HepG2 (cell line): ENCODE measurements at places on chromosomes 7 and 10. TPM values are rescaled to one million over a fixed set of nuclear protein-coding genes. Genes with fewer than 3 reads are reported as not detected.

Gene SPAG6
- total RNA-seq, result not detected in 2 replicates

Gene OR2A7
- total RNA-seq, result not detected in 2 replicates

Gene TRDMT1
- total RNA-seq, result 3.0 and 6.1 TPM in 2 replicates

Gene HYCC1
- total RNA-seq, result 41.8 and 52.2 TPM in 2 replicates

Gene ZPBP
- total RNA-seq, result not detected in 2 replicates

Gene SEC31B
- 0.56 and 2.0 TPM in 2 replicates for total RNA-seq

Gene METTL27
- 1.2 and 2.0 TPM in 2 replicates for total RNA-seq

- DNase-seq, result no peak
- no peaks in the 10 kb centered on the region for H3K4me1 ChIP-seq
- H3K36me3 ChIP-seq, result no peaks in the 10 kb centered on the region
- H3K27me3 ChIP-seq, result no peaks in the 10 kb centered on the region
Observed at GRCh38 chr10:14507176-14507575, 176.5 kb upstream of the FRMD4A start.

- no peak overlapping the region for H3K27ac ChIP-seq
- no peaks in the 10 kb centered on the region; the same call in 1 of the 2 replicates for H3K27me3 ChIP-seq
- no peaks in the 10 kb centered on the region for H3K36me3 ChIP-seq
- no peaks in the 10 kb centered on the region for H3K4me1 ChIP-seq
- no peak overlapping the region for H3K4me3 ChIP-seq
- DNase-seq, result no peak
Observed at GRCh38 chr7:115059321-115059720, 137.4 kb downstream of the MDFIC start.

DNA sequence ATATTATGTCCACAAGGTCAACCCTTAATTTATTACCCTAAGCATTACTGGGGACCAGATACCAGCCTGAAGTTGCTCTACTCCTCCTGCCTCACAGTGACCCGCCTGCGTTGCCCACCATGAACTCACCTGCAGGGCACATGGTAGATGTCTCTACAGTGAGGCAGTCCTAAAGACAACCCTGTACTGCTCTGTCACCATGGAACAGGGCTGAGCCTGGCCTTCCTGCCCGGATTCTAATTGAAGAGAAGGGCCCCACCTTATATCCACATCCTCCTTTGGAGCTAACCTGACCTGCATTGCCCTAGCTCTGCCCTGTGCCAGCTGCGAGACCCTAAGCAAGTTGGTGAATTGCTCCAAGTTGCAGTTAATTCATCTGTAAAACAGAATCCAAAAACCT lies 4.1 kb downstream of the SH3PXD2A start:
- H3K4me1 ChIP-seq, result peaks cover 75% of the 10 kb centered on the region
- DNase-seq, result no peak
- no peaks in the 10 kb centered on the region for H3K27me3 ChIP-seq
- H3K36me3 ChIP-seq, result peaks cover 10% of the 10 kb centered on the region
- no peak overlapping the region for H3K27ac ChIP-seq
- H3K4me3 ChIP-seq, result no peak overlapping the region

- H3K27ac ChIP-seq, result no peak overlapping the region
- no peaks in the 10 kb centered on the region for H3K36me3 ChIP-seq
- no peaks in the 10 kb centered on the region for H3K4me1 ChIP-seq
- H3K27me3 ChIP-seq, result peaks cover 12% of the 10 kb centered on the region; the same call in 1 of the 3 replicates
- DNase-seq, result no peak
Observed at GRCh38 chr7:39086638-39087360, 109.1 kb downstream of the POU6F2 start.

DNA sequence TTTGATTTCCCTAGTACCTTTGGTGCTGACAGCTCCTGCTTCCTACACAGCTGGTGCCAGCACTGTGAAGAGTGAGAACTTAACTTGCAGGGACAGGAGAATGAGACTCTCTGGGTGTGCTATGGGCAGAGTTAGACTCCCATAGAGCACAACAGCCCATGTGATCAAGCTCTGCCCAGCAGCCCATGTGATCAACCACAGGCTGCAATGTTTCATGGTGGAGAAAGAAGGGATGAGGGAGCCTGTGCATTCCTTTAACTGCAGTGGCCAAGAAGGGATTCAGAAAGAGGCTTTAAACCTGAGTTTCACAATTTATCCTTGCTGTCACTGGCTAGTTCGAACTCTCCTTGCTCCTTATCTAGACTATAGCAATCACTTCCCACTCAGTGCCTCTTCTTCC lies 10.0 kb upstream of the MEST start:
- H3K4me1 ChIP-seq, result peaks cover 10% of the 10 kb centered on the region
- H3K4me3 ChIP-seq, result no peak overlapping the region
- DNase-seq, result no peak
- no peaks in the 10 kb centered on the region; the same call in 2 of the 3 replicates for H3K27me3 ChIP-seq
- no peaks in the 10 kb centered on the region for H3K36me3 ChIP-seq

GRCh38 chr10:48632166-48632565 lies 27.3 kb upstream of the ARHGAP22 start:
- no peak overlapping the region for H3K4me3 ChIP-seq
- no peaks in the 10 kb centered on the region for H3K4me1 ChIP-seq
- H3K36me3 ChIP-seq, result no peaks in the 10 kb centered on the region

DNA sequence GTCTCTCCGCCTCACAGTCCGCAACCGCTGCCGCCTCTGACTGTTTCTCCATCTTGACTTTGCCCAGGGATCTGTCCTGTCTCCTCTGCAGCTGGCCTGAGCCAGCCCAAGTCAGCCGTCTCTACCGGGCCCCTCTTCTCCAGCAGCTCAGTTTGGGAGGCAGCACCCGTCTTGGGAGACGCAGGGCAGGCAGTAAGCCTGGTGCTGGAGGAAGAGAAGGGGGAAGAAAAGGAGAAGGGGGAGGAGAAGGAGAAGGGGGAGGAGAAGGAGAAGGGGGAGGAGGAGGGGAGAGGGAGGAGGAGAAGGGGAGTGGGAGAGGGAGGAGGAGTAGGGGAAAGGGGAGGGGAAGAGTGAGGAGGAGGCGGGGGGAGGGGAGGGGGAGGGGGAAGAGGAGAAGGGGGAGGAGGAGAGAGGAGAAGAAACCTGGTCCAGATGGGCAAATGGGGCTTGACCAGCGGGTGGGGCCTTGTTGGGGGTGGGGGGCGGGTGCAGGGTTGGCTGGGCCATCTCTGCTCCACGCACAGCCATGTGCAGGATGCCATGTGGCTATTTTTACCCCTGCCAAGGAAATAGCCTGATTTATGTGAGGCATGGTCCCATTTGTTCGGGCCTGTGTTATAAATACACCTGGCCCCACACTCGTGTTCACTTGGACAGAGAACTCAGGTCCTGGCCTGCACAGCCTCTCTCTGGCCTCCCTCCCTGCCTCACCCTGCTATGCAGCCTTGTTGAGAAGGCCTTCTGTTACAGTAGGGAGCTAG lies 35.9 kb upstream of the FZD9 start:
- H3K27ac ChIP-seq, result no peak overlapping the region
- peaks cover 18% of the 10 kb centered on the region for H3K4me1 ChIP-seq
- DNase-seq, result no peak
- no peaks in the 10 kb centered on the region; the same call in 1 of the 2 replicates for H3K27me3 ChIP-seq
- no peak overlapping the region for H3K4me3 ChIP-seq
- H3K36me3 ChIP-seq, result no peaks in the 10 kb centered on the region

- peaks cover 2% of the 10 kb centered on the region; the same call in 1 of the 2 replicates for H3K27me3 ChIP-seq
- no peak within 1 kb of the TSS for H3K27ac ChIP-seq
- no peaks in the 10 kb centered on the region for H3K4me1 ChIP-seq
- H3K36me3 ChIP-seq, result no peaks in the 10 kb centered on the region
Observed at GRCh38 chr10:15719899-15720634, at the start of gene ITGA8. Gene ITGA8, minus strand, starts transcription at chr10:15719922. Its CDS starts 151 bp downstream, at chr10:15719771.

- H3K4me3 ChIP-seq, result no peak within 1 kb of the TSS
- H3K4me1 ChIP-seq, result no peaks in the 10 kb centered on the region
- DNase-seq, result no peak
- no peaks in the 10 kb centered on the region; the same call in 1 of the 2 replicates for H3K27me3 ChIP-seq
- H3K36me3 ChIP-seq, result no peaks in the 10 kb centered on the region
- no peak within 1 kb of the TSS for H3K27ac ChIP-seq
Observed at GRCh38 chr10:49187950-49188761, at the start of gene TMEM273. Gene TMEM273, minus strand, starts transcription at chr10:49188391. Its CDS starts 55 bp downstream, at chr10:49188336.

- H3K27me3 ChIP-seq, result no peaks in the 10 kb centered on the region
- H3K4me1 ChIP-seq, result no peaks in the 10 kb centered on the region
- no peak overlapping the region for H3K27ac ChIP-seq
- H3K36me3 ChIP-seq, result no peaks in the 10 kb centered on the region
- no peak overlapping the region for H3K4me3 ChIP-seq
Observed at GRCh38 chr10:114800361-114800760, 21.2 kb upstream of the FHIP2A start.

DNA sequence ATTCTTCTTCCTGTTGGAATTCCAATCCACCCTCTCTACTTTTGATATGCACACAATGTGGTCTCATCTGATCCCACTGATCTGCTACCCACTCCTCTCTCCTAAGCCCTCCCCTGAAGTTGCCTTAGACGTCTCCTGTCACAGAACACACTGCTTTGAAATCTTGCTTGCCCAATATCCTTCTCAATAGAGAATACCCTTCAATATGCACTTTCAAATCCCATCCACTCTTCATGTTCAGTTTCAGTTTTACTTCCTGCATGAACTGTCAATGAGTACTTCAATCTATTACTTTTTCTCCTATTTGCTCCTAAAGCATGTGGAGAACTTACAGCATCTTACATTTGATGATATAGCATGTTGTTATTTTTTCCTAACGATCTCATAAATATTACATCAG lies 93.5 kb downstream of the UPF2 start:
- H3K36me3 ChIP-seq, result peaks cover 14% of the 10 kb centered on the region; the same call in 2 of the 3 replicates
- peaks cover 42% of the 10 kb centered on the region for H3K4me1 ChIP-seq
- no peak overlapping the region for H3K4me3 ChIP-seq
- H3K27ac ChIP-seq, result peak overlapping the region; percentile 79
- DNase-seq, result no peak

DNA sequence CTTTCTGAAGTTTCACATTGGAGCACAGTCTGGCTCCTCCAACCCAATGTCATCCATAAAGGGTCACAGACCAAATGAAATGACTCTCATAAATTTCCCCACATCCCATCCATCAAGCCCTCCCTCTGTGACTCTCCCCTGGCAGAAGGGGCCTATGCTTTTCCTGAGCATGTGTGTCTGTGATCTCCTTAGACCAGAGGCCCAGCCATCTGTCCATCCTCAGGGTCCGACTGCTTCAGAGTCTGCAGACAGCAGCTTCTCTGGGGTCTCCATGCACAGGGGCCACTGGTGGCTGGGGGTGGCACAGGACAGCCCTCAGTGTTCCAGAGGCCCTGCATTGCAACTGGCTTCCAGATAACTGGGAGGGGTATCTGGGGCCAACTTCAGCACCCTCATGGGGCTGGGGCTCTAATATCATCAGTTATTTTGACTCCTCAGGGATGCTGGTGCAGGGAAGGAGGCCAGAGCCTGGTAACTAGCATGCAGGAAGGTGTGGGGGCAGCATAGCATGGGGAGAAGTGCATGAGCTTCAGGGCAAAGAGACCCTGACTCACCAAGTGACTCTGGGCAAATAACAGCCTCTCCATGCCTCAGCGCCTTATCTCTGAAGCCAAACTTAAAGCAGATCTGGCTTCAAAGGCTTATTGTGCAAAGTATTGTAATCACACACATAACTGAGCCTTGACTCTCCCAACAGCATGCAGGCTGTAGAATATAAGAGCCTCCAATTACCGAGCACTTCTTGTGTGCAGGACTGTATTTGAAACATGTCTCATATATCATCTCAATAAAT lies 266.9 kb downstream of the GRID1 start:
- no peaks in the 10 kb centered on the region for H3K36me3 ChIP-seq
- H3K4me3 ChIP-seq, result no peak overlapping the region
- no peaks in the 10 kb centered on the region for H3K4me1 ChIP-seq

GRCh38 chr10:126592901-126593300 lies 77.6 kb downstream of the C10orf90 start:
- DNase-seq, result no peak
- no peaks in the 10 kb centered on the region for H3K27me3 ChIP-seq
- no peak overlapping the region for H3K27ac ChIP-seq
- no peaks in the 10 kb centered on the region for H3K4me1 ChIP-seq
- no peak overlapping the region for H3K4me3 ChIP-seq

DNA sequence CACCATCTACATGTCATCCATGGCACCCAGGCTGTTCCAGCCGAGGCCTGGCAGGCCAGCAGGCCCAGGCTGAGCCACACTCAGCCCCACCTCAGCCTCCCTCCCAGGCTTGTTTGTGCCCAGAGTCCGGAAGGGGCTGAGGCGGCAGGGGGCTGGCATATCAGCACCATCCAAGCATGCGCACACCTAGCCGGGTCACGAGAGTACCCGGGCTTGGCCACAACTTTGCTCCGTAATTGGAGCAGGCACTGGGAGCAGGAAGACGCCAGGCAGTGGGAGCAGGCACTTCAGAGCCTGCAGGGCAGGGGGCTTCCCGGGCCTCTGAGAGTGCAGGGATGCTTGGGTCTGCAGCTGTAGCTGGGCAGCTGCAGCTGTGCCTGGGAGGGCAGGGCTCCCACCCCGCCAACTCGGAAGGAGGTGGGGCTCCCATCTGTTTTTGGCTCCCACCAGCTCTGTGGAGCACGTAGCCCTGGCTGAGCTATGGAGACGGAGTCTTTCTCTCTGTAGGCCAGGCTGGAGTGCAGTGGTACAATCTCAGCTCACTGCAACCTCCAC lies 15.2 kb upstream of the TSPAN15 start:
- no peak overlapping the region for H3K4me3 ChIP-seq
- DNase-seq, result no peak
- 0 out of 3 replicates have a peak, but pooled peaks cover 12% of the 10 kb centered on the region for H3K27me3 ChIP-seq
- peaks cover 24% of the 10 kb centered on the region for H3K4me1 ChIP-seq
- H3K36me3 ChIP-seq, result no peaks in the 10 kb centered on the region

GRCh38 chr7:88396295-88396947 lies 89.7 kb upstream of the STEAP4 start:
- no peaks in the 10 kb centered on the region for H3K36me3 ChIP-seq
- no peaks in the 10 kb centered on the region for H3K27me3 ChIP-seq
- no peak overlapping the region for H3K27ac ChIP-seq
- no peaks in the 10 kb centered on the region for H3K4me1 ChIP-seq
- H3K4me3 ChIP-seq, result no peak overlapping the region
- DNase-seq, result no peak

DNA sequence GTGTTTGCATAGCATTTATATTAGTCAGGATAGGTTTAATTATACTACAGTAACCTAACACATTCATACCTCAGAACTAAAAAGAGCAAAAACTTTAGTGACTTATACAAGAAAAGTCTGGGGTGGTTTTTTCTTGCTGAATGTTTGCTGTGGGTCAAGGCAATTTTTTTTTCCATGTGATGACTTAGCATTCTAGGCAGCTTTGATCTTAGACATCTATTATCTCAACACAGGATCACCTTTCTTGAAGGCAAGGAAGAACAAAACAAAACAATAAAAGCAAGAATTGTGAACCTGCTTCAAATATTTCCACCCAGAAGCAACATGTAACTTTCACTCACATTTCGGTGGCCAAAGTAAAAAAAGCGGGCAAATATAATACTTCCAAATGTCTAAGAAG lies 20.7 kb upstream of the CBLL1 start:
- no peak for DNase-seq
- H3K27me3 ChIP-seq, result no peaks in the 10 kb centered on the region
- H3K4me3 ChIP-seq, result no peak overlapping the region
- H3K27ac ChIP-seq, result no peak overlapping the region
